ENCODE measurements at places on chromosomes 5 and 9.
A peak's percentile ranks its signal among the peaks of the same experiment; 100 is the strongest.

GRCh38 chr5:171600741-171601265 lies 181.4 kb downstream of the FGF18 start:
- no peak for DNase-seq

GRCh38 chr9:106634183-106634582 lies 228.8 kb upstream of the ZNF462 start:
- DNase-seq: no peak

DNA sequence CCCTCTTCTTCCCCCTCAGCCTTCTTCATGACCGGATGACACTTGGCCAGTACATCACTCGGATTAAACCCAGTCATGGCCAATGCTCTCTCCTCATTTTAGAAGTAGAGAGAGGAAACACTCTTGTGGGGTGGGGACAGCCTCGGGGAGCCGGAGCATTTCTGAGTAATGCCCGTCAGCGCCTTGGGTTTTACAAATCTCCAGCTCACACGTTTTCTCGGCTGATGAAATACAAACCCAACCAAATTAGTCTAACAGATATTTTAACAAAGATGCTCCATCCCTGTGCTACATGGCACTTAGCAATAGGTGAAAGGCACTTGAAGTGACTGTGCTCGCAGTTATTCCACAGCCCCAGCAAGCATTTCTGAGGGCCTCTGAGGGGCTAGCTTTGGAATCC lies 51.7 kb downstream of the ZNF366 start:
- no peak for DNase-seq

DNA sequence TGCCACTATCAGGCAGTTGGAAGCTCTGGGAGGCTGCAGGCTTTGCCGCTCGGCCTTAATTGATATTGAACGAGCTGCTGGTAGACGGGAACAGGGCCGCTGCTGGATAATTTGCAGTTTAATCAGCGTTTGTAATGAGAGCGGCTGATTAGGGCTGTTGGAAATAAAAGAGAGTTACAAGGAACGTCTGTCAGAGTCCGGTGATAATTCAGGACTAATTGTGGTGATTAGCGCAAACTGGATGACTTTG lies 68.2 kb upstream of the TBCA start:
- peak; percentile 33 for DNase-seq

DNA sequence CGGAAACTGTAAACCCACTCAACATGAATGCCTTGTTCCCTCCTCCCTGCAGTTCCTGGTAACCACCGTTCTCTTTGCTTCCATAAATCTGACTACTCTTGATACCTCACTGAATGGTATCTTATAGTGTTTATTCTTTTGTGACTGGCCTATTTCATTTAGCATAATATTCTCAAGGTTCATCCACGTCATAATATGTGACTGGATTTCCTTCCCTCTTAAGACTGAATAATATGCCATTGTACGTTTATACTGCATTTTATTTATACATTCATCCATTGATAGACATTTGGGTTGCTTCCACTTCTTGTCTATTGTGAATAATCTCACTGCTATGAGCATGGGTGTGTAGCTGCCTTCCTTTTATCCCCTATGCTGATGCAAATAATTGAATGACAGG lies 253.3 kb upstream of the SMARCA2 start:
- DNase-seq: no peak

- DNase-seq: no peak
Measured at GRCh38 chr9:134227451-134228411, 63.4 kb upstream of the RNU6ATAC start.

- no peak for DNase-seq
Measured at GRCh38 chr5:24059006-24059405, 551.6 kb downstream of the PRDM9 start.

DNA sequence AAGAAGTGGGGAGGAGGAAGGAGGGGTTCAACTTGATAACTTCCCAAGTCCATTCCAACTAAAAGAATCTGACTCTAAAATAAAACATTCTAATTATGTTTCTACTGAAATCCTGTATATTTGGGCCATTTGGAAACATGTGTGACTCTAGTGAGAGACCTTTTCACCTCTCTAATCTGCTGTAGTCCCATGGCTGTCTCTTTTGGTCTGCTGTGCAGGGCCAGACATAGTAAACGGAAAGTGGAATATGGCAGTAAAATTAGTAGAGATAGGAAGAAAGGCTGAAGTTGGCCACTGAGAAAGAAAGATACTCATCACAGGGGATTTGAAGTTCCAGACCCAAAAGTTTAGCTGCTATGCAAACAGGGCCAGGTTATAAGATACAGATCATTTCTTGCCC lies 15.9 kb downstream of the RFX3 start:
- no peak for DNase-seq

- DNase-seq: no peak
Measured at GRCh38 chr5:160039810-160040470, 31.0 kb downstream of the TTC1 start.

DNA sequence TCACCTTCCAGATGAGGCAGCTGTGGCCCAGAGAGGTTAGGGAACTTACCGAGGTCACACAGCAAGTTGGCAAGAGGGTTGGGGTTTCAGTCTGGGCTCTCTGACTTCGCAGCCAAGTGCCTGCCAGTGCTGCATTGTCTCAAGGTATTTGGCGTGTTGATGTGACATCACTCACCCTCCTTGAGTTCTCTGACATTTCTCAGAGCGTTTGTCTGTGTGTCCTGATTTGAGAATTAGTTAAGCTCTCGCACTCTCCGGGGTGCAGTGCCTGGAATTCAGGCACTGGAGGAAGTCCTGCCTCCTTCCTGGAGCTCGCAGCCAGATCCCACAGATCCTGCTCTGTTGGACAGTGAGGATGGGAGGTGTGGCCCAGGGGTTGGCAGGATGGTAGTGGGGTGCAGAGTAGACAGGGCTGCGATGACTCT lies 25.7 kb downstream of the WWC1 start:
- DNase-seq: peak; percentile 25

DNA sequence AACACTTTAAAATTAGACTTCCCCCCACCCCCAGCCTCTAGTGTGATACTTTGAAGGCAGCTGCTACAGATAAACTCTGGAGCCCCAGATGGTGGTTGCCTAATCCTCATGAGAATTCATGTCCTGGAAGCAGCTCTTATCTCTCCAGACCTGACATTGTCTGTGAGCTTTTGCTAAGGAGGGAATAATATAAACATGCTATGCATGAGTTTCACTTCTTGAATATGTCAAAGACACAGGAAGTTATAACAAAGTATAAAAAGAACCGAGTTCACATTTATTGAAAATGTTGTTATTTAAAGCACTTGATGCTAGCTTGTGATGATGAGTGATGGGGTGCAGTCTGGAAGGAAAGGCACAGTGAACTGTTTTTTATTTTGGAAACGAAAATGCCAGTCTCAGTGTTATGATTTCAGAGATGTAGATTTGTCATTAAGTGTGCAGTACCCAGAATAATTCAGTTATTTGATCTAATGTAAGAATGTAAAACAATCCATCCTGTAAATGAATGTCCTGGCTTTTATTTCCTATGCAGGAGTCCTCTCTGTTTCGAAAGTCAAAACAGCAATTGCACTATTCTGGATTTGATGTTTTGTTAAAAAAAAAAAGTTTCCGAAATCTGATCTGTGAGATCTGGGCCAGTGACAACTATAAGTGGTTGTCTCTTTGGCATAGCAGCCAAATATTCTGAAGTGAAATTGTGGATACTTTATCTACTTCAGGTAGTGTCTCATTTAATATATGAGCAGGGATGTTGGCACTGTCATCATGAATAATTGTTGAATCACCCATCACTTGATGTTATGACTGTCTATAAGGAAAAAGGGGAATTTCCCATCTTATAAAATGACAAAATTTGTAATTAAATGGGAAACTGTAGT lies 77.0 kb downstream of the ZCCHC7 start:
- DNase-seq: no peak

- no peak for DNase-seq
Measured at GRCh38 chr9:124140941-124141568, 116.7 kb upstream of the NEK6 start.

DNA sequence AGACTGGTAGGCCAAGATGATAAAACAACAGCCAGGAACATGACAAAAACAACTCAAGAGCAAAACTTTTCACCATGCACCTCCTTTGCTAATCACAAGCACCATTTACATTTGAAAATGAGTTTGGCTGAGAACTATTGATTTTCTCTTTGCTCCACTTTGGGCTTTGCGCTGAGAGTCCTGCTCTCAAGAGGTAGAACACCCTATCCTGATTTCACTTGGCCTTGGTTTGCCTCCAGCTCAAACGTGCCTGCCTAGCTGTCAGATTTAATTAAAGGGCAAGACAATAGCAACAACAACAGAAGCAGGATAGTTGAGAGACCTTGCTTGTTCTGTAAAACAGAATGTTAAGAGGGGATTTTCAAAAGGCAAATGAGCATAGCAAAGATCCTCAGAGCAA lies 128.2 kb upstream of the ASTN2 start:
- no peak for DNase-seq

DNA sequence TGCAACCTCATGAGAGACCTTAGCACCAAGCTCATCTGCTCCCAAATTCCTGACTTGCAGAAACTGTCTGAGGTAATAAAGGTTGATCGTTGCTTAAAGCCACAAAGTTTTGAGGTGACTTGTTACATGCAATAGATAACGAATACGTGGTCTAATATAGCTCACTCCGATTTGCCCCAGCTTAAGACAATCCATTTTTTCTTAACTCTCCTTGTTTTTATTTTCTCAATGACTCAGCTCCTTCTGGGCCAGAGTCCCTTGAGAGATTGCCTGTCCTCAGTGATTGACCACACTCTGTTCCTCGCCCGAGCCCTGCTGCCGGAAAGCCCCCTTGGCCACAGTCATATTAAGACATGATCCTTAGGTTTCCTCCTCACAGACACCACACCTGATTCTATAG lies 63.7 kb upstream of the FANCC start:
- DNase-seq: no peak

DNA sequence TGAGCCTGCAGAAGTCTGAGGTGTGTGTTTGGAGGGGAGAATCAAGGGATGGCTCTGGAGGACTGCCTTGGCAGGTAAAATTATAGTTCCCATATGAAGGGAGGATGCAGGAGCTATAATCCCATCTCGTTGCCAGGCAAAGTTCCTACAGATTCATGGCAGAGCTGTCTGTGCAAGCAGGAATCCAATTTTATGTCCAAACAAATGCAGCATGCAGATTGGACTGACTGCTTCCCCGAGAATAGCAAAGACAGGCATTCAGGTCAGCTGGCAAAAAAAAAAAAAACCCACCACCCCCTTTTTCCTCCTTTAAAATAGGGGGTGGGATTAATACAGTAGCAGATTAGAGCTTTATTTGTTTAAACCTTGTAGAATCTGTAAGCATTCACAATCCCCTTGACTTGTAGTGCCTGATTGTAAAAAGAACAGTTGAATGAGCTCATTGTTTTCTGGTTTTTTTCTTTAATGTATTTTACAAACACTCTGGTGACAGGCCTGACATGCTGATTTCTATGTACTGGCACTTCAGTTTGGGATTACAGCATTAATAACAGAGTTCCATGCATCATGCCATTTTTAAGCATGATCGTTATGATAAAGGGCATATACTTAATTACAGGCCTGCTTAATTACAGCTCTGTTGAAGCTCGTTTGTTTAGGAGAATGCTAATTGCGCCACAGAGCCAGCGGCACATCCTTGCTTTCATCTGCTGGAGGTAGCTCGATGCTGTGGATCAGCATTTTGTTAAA lies 141.4 kb upstream of the LMX1B start:
- DNase-seq: no peak

DNA sequence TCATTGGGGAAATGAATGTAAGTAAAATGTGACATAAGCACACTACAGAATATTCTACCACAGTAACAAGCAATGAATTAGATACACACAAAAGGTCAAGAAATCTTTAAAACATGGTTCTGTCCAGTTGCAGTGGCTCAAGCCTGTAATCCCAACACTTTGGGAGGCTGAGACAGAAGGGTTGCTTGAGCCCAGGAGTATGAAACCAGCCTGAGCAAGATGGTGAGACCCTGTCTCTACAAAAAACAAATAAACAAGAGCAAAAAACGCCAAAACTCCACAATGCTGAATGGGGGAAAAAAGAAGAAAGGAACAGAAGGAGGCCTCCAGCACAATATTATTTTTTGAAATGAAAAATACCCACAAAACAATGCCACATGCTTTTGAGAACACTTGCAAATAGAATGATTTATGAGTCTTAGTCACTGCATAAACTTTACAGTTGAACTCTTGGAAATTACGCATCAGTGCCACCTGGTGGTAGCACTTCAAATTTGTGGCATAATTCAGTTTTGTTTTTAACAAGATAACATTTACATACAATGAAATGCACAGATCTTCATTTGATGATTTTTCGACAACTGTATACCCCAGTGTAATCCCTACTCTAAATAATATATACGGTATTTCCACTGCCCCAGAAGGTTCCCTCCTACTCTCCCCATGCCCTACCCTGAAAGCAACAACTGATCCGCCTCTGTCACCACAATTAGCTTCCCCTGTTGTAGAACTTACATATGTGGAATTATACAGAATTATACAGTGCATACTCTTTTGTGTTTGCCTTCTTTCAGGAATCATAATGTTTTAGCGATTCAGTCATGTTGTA lies 14.4 kb upstream of the SPINK4 start:
- peak; percentile 24 for DNase-seq

DNA sequence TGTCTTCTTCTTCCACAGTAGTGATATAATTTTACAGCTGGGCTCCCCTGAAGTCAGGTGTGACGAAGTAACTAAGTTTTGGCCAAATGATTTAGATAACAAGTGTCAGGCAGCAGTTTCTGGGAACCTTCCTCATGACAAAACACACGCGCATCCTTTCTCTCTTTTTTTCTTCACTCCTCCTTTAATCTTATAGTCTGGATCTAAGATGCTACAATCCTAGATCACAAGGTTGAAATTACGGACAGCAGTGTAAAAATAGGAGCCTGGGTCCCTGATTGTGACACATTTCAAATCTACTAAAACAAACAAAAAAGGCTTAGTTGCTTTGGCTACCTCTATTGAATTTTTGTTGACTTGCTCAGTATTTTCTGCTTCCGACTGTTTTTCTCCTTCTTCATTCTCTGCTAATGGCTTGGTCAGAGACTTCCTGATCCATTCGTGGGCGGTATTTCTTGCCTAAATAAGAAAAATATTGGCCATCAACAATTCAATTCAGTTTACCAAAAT lies 36.1 kb downstream of the FAM114A2 start:
- DNase-seq: no peak

GRCh38 chr5:65482296-65482735 lies 596 bp upstream of the ADAMTS6 start:
- no peak for DNase-seq

- no peak for DNase-seq
Measured at GRCh38 chr5:127055880-127056653, 17.2 kb downstream of the C5orf63 start.

All from amygdala (tissue), 56 donors.